ENCODE measurements at places on chromosomes 2 and 18.

- no peak for DNase-seq
Observed at GRCh38 chr2:140164449-140164848, 1384.3 kb upstream of the NXPH2 start.

- no peak for DNase-seq
Observed at GRCh38 chr2:202574541-202574940, 60.2 kb upstream of the FAM117B start.

DNA sequence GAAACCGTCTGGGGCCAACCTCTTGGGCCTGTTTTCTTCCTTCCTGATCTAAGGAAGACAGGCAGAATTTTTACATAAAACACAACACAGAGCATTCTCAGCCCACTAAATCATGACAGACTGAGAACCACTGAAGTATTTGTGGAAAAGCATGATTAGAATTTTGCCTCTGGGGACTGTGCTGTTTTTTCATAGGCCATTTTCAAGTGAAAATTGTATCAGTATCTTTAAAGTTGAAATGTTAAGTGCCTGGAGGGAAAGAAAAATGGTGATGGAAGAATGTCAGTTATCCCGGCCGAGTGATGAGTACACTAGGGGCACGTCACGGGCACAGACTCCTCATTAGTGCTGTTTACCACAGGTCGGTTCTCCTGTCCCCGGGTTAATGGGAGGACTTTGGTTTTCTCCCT, 36.9 kb downstream of the EHD3 start:
- no peak for DNase-seq

DNA sequence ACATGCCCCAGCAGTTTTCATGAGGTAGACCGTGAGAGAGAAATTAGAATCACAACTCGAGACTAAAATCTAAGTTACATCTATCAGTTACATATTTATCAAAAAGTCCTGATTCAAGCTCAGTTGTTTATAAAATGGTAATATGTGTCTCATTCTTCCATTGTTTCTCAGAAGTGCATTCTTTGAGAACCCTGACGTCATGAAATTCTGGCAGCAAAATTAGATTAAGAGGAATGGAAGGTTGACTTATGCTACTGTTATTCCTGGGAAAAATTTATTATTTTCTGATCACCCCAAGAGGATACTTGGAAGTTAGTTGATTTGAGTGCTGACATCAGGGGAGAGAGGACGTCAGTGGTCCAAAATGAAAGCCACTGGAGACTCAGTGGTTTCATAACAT, 1864.8 kb upstream of the LRRTM1 start:
- no peak for DNase-seq

DNA sequence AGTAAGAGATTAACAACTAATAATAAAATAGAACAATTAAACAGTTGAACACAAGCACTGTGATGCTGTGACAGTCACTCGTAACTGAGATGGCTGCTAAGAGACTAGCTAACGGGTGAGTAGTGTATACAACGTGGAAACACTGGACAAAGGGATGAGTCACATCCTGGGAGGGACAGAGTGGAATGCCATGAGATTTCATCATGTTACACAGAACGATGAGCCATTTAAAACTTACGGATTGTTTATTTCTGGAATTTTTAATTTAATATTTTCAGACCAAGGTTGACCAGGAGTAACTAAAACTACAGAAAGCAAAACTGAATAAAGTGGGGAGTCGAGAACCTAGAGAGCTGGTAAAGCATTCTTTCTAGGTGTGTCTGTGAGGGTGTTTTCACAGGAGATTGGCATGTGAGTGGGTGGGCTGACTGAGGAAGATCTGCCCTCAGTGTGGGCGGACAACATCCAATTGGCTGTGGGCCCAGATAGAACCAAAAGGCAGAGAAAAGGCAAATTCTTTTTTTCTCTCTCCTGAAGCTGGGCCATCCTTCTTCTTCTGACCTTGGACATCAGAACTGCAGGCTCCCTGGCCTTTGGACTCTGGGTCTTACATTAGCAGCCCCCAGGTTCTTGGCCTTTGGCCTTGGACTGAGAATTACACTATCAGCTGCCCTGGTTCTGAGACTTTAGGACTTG, 14.6 kb downstream of the TMSB10 start:
- peak; percentile 82 for DNase-seq

- DNase-seq: no peak
Observed at GRCh38 chr2:24511894-24512293, 20.8 kb downstream of the NCOA1 start.

DNA sequence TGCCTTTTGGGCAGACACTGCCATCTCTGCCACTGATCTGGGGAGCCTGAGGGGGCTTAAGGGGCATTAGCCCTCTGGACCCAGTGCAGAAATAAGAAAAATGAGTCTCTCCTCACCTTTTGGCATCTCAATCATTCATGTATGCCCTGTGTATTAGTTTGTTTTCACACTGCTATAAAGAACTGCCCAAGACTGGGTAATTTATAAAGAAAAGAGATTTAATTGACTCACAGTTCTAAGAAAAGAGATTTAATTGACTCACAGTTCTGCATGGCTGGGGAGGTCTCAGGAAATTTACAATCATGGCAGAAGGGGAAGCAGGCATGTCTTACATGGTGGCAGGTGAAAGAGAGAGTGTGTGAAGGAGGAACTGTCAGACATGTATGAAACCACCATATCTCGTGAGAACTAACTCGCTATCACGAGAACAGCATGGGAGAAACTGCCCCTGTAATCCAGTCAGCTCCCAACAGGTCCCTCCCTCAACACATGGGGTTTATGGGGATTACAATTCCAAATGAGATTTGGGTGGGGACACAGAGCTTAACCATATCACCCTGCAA, 21.5 kb downstream of the GKN2 start:
- DNase-seq: no peak

DNA sequence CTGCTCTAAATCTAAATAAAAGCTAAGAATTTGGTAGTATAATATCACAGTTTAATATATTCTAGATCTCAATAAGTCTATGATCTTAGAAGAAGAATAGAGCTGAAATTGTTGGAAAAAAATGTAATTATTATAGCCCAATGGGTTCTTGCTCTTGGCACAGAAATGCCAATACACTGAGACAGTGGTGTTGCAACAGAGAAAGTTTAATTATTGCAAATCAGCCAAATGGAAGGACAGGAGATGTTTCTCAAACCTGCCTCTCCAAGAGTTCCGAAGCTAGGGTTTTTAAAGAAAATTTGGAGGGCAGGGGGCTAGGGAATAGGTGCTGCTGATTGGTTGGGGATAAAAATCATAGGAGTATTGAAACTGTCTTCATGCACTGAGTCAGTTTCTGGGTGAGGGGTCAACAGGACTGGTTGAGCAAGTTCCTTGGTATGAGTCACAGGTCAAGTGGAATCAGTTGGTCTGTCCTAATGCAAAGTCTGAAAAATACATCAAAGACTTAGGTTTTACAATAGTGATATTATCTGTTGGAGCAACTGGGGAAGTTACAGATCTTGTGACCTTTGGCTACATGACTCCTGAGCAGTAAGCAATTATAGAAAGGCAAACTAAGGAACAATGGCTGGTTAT, 228.6 kb downstream of the CD226 start:
- DNase-seq: no peak

DNA sequence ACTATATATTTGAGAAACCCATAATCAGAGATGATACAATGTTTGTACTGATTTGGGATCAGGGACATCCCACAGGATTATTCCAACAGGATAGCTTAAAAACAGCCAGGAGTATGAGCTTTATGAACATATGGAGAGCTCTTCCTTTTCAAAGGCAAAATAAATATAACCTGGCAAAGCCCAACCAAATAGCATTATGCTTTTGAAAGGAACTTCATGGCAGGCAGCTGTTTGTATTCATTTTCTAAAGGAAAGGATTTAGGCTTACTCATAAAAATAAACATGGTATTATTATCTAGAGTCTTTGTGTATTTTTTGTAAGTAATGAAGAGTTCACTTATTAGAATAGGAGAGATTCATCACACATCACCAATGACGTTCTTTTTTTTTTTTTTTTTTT, 44.4 kb downstream of the CCDC195 start:
- no peak for DNase-seq

DNA sequence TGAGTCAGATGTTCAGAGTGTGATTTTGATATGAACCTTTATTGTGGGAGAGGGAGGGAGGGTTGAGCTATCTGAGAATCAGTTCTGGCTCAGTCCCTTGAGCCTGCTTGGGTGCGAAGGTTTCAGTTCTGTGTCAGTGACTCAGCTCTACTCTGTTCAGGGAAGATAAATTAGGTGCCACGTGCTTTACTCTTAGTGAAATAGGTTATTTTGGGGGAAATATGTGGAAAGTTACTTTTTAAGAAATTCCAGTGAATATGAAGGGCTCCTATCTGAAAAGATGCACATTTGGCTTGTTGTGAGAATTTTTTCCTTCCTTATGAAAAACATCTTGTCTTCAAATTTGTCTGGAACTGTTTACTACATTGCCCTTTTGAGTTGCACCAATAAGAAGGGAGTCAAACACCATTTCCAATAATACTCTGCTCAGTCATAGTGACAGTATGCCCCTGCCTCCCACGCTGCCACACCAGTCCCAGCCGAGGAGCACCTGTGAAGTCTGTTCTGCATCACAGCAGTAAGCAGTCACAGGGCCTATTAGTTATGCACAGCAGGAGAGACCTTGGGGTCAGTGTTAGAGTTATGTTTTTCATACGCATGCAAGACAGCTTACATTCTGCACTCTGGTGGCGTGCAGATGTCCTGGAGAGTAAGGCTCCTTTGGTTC, 32.8 kb upstream of the DNAH7 start:
- DNase-seq: no peak

GRCh38 chr2:80670763-80671162, 366.2 kb upstream of the LRRTM1 start:
- no peak for DNase-seq

GRCh38 chr2:172072706-172073105, 12.6 kb upstream of the DLX1 start:
- no peak for DNase-seq

DNA sequence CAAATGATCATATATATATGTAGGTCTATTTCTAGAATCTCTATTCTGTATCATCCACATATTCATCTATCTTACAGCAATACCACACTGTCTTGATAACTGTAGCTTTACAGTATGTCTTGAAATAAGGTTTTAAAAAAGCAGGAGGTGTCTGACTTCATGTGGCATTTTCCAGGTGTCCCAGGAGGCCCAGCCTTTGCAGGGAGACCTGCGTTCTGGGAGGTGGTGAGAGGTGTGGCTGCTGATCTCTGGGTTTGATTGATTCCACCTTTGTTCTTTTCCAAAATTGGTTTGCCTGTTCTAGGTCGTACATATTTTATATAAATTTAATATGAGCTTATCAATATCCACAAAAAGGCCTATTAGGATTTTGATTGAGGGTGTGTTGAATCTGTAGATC, 26.6 kb downstream of the DPYSL5 start:
- DNase-seq: no peak

DNA sequence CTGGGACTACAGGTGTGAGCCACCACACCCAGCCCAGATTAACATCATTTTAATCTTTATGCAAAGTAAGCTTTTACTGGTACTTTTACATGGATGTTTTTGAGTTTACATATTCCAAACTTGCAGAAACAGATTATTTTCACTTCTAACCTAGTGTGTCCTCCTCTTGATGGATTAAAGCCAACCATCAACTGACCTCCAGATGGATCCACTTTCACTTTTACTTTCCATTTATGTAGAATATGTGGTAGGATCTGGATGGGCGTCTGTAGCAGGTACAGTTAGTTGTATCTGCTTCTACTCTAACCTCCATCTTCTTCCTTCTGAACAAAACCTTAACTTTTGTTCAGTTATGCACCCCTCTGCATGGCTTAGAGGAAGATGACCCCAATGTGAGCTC, 264.1 kb downstream of the CDH20 start:
- DNase-seq: no peak

DNA sequence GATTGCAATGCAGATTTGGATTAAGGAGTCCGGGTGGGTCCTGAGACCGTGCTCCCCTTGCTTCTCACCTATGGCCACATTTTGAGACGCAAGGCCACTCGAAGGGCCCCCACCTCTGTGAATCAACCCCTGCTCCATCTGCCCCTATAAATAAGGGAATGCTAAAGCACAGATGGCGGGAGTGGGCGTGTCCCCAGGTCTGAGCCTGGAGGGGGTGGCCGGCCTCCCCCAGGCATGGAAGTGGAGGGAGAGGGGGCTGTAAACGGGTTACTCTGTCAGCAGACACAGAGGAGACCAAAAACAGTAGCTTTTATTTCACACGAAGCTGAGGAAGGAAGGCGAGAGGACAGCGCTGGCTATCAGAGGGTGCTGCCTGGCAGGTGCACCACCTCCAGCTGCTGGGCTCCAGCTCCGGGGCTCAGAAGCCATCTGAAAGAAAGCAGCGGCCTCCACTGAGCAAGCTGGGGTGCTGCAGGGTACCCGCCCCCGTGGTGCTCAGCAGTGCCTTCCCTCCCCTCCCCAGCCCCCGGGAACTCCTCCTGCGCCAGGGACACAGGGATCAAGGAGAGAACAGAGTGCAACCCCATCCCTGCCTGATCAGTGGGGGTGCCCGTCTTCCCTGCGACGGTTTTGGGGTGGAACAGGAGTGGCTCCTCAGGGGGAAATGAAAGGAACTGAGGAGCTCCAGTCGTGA, 56.7 kb upstream of the RAB6C start:
- no peak for DNase-seq

GRCh38 chr2:230417436-230417835, 1.4 kb downstream of the SP100 start:
- no peak for DNase-seq

DNA sequence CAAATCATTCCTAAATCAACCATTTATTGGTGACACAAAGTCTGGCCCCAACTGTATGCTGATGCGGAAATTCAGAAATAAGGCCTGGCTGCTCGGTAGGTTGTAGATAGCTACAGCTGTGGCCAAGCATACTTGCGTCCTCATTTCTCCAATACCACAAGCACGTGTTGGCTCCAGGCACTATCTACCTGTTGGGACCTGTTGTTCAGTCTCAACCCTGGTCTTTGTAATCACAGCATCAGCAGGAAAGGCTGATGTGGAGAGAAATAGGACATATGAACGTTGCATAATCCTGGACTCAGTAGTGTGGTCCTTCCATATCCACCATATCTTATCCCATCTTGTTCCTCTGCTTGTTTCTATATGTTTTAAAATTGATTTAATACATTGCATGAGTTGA, 212.6 kb downstream of the PMAIP1 start:
- DNase-seq: no peak

DNA sequence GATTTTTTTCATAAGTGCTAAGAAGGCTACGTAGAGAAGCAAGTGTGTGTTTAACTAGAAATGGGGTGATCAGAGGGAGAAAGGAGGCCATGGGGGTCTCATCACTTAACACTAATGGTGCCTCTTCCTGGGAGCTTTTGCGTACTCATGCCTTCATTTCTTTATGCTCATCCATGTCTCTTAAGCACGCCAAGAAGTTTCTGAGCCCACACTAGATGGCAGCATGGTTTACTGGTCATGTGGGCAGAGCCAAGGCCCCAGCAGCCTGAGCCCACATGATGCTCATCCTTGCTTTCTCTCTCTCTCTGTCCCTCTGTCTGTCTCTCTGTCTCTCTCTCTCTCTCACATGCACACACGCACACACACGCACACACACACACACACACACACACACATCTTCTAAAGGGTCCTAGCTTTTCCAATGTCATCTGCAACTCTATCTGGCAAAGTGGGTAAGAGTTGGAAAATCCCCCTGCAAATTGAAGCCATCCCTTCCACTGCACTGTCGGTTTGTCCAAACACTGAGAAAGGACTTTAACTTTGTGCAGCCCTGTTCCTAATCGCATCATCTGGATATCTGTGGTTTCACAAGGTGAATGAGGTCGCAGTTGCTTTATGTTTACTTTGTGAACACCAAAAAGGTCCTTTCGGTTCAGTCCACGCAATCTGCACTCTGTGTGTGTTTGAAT, 137.1 kb upstream of the CCDC68 start:
- no peak for DNase-seq

Data from inflammatory macrophage (primary cell).